H7 (cell line): ENCODE measurements at places on chromosomes 3 and 15. TPM values are rescaled to one million over a fixed set of nuclear protein-coding genes. Genes with fewer than 3 reads are reported as not detected.

Gene DPPA2
- 10.3 and 17.7 TPM in 2 replicates for total RNA-seq

Gene ZNF80
- total RNA-seq = not detected in 2 replicates

Gene C3orf22
- not detected in 2 replicates for total RNA-seq

Gene MESP1
- total RNA-seq = 1.6 and 2.6 TPM in 2 replicates

Gene GCNT3
- total RNA-seq = 0.15 TPM in 1 of 2 replicates, not detected in the other

Gene CA12
- 0.70 and 1.9 TPM in 2 replicates for total RNA-seq

GRCh38 chr3:173660645-173661299 lies 263.2 kb downstream of the NLGN1 start:
- no peak for DNase-seq

DNA sequence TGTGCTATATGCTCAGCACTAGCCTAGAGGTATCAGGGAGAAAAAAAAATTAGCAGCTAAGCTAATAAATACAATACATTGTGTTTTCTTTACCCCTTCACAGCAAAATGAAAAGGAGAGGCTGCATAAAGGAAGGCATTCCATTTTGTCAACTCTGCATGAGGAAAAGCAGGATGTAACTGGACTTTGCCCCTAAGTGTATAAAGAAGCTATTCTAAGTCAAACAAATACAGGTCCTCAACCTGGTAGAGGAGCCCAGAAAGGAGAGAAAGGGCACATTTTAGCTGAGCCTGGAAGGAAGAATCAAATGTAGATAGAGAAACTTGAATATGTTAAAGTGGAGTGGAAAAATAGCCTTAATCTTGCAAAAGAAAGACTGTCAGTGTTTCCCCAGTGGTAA lies 89.0 kb upstream of the SPRED1 start:
- no peak for DNase-seq

GRCh38 chr15:40293905-40294895 lies 11.3 kb upstream of the ANKRD63 start:
- peak; percentile 73 for DNase-seq

DNA sequence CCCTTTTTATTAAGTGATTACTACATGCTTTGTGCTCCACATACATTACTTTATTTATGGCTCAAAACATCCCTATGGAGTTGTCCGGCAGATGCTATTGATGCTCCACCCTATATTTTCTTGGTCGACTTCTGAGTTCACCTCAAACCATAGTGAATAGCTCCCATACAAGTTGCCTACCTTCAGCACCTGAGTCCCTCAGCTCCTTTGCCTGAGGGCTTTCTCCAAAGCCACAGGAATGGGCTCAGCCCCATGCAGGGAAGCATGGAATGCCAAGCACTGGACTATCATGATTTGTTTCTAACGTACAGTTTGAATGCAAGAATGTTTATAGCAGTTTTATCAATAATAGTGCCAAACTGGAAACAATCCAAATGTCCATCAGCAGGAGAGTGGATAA lies 124.8 kb upstream of the TNIK start:
- DNase-seq = no peak

DNA sequence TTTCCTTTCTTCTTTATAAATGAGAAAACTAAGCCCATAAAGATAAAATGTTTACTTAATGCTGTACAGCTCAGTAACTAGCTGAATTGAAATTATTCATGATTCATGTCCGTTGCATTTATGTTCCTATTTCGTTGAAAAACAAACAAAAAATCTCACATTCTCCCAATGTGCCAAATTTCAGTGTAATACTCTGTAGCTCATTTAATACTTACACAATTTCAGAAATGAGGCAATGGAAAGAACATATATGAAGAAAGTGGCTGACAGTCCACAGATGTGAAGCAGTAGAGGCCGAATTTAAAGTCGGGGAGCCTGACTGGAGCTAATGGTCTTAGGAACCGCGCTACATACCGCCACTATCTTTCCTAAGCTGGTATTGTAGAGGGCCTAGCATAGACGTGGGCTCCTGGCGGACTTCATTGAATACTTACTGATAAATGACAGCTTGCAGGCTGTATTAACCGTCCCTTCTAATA lies 651 bp downstream of the PLSCR2 start:
- no peak for DNase-seq

DNA sequence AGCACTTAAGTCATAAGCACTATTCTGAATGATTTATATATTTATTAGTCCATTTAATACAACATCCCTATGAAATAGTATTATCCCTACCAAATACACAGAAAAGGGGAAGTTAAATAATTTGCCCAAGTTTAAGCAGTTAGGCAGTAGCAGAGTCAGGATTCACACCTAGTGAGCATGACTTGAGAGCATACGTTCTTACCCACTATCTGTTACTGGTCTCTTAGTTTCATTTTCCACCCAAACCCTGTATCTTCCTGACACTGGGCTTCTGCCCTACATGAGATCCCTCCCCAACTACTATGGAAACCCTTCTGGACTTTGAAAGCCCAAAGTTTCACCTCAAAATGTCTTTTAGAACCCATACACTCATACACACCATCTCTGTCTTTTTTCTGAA lies 4.4 kb upstream of the ATOSA start:
- DNase-seq = no peak

GRCh38 chr3:123757281-123757940 lies 126.7 kb downstream of the MYLK start:
- no peak for DNase-seq

DNA sequence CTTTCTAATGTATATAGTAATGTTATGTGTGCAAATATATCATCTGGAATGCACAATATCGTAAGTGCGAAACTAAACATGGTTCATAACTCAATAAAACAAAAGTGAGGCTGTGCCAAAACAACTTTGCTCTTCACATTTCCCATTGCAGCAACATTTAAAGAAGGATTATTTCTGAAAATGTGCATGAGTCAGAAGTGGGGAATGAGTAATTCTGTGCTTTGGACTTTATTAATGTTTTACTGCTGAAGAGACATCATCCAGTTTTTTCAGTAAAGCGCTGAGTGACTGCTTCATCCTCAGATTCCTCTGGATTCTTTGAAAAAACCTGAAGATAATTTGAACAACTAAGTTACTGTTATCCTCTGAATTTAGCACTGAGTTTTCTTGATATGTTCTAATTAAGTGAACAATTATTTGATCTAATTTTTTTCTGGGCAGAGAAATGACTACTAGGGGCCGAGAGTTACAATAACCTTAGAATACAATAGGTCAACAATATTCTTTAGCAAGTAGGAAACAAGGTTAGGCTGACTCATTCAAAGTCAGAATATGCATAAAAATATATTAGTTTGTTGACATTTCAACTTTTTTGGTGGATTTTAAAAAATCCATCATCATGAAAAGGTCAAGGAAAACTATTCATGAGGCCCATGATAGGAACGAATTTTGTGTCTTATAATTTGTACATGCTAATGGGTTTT lies 20.0 kb upstream of the PLCL2 start:
- DNase-seq = no peak

- DNase-seq = no peak
Measured at GRCh38 chr15:60480888-60481287, 1.9 kb upstream of the ICE2 start.

DNA sequence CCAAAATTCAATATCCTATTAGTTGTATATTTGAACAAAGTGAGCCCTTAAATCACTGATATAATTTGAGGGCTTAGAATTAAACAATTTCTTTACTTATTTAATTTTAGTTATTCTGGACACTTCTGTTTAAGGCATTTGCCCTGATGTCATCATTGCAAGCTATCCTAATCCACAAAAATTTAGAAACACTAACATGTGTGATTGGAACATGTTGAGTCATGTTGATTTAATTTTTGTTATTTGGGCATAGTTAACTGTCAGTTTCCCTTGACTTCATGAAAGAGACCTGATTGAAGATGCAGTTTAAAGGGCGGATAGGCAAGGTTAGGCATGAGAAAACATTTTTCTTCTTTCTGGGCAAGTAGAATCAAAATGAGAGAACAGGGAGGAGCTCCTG lies 682.6 kb downstream of the ROBO1 start:
- DNase-seq = no peak

GRCh38 chr3:64863226-64864212 lies 175.7 kb upstream of the ADAMTS9 start:
- DNase-seq = no peak

GRCh38 chr15:85614059-85614458 lies 180.7 kb downstream of the KLHL25 start:
- no peak for DNase-seq

DNA sequence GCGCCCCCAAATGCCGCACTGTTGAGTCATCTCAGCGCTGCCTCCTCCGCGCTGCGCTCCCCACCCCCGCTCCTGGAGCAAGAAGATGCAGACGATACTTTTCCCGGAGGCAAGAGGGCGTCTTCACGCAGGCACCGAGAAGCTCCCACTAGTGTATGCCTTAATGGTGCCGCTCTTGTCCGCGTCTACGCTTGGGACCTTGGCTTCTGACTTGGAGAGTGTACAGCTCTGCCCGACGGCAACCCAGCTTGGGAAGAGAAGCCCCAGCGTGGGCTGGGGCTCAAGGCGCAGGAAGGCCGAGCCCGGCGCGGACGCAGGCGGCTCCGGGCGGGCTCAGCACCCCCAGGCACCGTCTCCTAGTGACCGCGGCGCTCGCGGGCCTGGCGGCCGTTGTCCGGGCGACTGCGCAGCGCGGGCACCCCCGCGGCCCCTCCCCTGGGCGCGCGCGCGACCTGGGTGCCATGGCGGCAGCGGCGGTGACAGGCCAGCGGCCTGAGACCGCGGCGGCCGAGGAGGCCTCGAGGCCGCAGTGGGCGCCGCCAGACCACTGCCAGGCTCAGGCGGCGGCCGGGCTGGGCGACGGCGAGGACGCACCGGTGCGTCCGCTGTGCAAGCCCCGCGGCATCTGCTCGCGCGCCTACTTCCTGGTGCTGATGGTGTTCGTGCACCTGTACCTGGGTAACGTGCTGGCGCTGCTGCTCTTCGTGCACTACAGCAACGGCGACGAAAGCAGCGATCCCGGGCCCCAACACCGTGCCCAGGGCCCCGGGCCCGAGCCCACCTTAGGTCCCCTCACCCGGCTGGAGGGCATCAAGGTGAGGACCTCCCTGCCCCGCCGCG lies at the start of gene P4HTM:
Gene P4HTM (plus strand): TSS at position 446 of the 840 bp plus-strand sequence. CDS start 16 bp downstream, at position 462.
- peak; percentile 93 for DNase-seq

DNA sequence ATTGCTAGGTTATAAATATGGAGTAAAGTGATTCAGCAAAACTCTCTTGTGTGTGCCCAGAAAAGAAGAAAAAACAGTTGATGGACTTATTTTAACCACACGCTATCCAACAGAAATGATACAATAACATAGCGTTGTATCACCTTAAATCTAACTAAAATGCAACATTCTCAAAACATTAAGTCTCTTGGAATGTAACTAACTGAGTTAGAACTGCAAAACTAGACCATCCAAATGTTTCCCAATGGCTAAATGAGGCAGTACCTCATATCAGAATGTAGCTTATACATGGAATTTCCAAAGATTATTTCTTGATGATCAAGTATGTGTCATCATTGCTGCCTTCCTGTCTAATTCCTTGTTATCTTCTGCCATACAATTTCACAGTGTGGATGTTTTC lies 187.9 kb downstream of the CNTN3 start:
- no peak for DNase-seq

DNA sequence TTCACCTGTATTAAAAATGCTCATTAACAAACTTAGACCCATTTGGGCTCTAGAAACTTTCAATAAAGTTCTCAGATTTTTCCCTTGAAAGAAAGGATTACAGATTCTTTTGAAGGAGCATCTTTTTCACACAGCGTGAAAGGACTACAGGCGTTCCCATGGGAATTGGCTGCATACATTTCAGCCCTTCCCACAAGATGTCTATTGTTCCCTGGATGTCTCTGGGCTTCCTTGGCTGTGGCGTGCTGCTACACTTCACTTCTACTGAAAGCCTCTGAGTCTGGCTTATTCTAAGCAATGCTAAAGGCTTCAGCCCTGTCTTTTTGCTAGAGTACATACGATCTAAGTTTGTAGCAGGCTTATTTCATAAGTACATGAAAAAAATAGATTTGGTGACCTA lies 1.4 kb downstream of the VEPH1 start:
- DNase-seq = peak; percentile 28
